C1 segment of cervical spinal cord (tissue), 14 donors: ENCODE measurements at places on chromosomes 1 and 21.

DNA sequence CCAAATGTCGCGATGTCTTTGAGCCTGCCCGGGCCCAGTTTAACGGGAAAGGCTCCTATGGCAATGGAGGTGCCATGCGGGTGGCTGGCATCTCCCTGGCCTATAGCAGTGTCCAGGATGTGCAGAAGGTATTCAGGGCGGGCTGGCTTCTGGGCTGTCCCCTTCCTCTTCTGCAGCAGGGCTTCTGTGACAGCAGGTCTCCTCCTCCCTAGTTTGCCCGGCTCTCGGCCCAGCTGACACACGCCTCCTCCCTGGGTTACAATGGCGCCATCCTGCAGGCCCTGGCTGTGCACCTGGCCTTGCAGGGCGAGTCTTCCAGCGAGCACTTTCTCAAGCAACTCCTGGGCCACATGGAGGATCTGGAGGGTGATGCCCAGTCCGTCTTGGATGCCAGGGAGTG lies 3.0 kb downstream of the ADPRS start:
- no peak for DNase-seq

DNA sequence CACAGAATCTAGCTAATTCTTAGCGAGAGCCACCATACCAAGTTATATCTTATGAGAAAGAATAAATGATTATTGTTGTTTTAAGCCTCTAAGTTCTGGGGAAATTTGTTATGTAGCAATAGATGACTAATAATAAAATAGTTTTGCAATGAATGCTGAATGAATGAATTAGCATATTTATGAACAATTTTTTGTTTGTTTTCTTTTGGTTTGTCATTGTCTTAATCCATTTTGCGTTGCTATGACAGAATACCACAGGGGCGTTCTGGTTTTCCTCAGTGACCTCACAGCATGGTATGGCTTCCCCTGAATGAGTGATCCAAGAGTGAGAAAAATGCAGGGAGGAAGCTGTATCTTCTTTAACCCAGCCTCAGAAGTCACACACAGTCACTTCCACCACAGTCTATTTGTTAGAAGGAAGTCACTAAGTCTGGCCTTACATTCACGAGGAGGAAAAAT lies 53.8 kb upstream of the HPDL start:
- no peak for DNase-seq

DNA sequence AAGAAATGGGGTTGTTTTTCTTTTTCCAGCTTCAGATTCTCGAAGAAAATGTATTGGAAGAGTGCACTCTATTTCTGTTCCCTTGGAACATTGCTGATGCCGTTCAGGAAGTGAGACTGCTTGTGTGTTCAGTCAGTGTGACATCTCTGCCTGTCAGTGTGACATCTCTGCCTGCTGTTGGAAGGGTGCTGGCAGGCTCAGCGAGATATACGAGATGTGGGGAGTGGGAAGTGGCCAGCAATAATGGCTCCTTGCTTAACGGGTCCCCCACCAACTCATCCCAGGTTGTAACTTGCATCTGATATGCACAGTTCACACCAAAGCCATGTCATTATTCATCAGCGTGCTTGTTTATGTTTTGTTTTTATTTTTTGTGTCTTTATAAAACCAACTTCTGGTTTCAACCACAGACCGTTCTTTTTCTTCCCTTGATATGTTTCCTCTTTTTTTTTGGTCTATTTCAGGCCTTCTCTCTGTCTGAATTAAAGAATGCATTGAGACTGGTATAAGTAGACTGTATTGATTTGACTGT lies 145.4 kb downstream of the GALNT2 start:
- no peak for DNase-seq

- no peak for DNase-seq
These were observed 120.9 kb downstream of the FMN2 start for GRCh38 chr1:240212556-240212955.

DNA sequence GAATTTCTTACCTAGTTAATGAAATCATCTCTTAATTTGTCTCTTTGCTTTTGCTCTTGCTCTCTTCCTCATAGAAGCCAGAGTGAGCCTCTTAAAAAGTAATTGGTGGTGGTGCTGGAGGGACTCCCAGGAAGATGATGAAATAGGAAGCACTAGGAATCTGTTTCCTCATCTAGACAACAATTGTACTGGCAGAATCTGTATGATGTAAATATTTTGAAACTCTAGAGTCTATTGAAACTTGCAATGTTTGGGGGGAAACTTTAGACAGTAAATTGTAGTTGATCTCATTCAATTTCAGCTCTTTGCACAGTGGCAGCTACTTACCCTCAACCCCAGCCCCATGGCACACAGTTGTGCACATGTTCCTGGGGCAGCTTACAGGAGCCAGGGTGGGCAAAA lies 10.6 kb downstream of the RGSL1 start:
- no peak for DNase-seq

- no peak for DNase-seq
These were observed 29.5 kb downstream of the TUT4 start for GRCh38 chr1:52523376-52523775.

DNA sequence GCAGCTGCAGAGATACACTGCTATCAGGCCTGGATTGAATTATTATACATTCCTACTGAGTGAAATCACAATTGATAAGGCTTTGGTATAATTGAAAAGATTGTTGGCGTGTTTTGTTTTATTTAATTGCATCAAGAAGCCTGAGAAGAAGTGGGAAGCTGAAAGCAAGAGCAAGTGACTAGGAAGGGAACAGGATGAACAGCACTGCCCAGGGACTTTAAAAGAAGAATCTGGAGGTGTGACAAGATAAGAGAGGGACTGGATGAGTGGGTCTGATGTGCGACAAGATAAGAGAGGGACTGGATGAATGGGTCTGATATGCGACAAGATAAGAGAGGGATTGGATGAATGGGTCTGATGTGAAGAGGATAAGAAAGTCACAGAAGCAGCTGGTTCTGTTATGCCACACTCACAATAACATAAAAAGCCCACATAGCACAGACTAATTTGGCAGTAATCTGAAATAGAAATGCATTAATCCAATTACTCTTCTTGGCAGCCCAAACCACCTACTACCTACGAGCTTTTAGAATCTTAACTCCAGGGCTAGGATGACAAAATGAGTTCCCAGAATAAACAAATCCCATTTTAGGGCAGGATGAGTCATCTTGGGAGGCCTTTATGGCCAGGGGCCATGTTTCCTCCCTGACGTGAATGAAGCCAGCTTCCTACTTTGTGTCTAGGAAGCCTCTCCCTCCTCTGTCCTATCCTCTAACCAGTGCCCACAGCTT lies 129.7 kb downstream of the DUSP10 start:
- DNase-seq = no peak

DNA sequence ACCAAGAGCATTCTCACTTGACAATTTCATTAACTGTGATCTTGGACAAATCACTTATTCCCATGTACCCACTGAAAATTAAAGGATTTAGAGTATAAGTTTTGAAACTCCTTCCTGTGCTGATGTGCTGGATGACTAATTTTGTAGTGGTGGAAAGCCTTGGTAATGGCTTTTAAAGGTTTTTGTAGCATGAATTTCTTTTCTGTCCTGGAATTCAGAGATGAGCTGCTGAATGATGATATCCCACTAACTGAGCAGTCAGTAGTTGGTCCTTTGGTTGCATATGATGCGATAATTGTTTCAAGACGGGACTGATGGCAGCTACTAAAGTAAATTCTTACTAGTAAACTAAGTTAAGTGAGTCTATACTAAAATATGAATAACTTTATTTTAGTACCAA lies 5.2 kb downstream of the RPL5 start:
- no peak for DNase-seq

DNA sequence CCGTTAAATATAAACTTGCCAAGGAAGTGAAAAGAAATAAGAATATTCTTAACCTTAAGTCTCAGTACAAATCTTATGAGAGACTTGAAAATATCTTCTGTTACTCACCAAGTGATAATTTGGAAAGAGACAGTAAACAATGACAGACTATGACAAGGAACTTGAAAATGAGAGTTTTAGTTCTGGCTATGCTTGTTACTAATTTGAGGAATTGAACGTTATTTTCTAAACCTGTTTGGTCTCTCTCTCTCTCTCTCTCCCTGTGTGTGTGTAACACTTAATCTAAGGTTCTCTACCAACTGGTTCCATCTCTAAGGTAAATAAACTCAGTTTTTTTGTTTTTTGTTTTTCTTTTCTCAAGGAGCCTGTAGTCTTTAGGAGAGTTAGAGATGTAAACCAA lies 161.8 kb downstream of the AMY1C start:
- DNase-seq = no peak

GRCh38 chr1:236702791-236703394 lies 16.6 kb downstream of the ACTN2 start:
- DNase-seq = no peak

DNA sequence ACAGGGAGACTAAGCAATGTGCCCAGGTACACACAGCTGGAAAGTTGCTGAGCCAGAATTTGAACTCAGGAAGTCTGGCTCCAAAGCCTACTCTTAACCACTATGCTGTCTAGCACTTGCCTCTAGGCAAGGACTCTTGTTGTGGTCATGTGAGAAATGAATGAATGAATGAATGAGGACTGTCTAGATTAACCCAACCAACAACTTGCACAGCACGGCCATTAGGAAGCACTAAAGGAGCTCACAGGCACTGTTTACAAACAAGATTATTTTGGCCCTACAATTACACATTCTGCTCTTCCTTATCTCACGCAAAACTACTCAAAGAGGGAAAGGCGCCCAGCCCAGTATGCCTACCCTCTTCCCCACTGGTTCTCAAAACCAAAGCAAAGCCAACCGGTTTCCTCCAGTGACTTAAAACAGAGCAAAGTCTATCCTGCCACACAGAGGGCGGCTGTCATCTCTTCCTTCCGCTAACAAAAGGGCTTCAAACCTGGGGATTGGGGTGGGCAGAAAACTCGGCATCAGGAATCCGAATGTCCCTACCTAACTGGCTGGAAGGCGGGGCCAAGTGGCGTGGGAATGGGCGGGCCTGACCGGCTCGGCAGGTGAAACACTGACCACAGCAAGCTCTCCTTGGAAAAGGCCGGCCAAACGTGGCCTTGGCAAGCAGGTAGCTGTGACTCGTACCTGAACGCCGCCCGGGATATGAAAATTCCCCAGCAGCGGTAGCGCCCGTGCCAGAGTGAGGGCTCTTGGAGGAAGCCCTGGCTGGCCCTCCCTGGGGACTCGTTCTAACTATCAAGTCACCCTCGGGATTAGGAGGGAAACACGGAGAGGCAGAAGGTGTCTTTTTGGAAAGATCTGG lies 948 bp downstream of the STK40 start:
- DNase-seq = no peak

GRCh38 chr1:179091691-179092165 lies 9.9 kb downstream of the TOR3A start:
- DNase-seq = no peak

DNA sequence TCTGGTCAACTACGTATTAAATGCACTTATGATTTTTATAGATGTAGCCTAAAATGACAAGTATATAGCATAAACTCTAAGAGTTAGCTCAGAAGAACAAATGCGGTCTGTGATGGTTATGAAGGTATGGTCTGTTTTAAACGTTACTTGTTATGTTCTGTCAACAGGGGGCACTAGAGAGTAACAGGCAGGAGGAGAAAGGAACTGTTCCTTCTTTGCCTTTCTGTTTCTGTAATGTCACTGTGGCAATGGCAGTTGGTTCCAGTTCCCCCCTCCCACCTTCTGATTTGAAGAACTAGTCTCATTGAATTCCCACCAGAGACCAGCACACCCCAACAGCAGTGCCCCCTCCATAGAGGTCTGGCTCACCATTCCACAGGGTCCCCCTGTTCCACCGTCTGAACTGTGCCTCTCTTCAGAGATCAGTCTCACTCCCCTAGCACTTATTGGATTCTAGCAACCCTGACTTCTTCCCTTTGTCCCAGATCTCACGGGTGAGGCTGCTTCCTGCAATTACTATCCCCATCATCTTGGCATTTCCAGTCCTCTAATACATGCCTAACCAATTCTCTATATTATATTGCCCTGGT lies 14.0 kb downstream of the KRTAP24-1 start:
- DNase-seq = no peak

- no peak for DNase-seq
These were observed 107.0 kb upstream of the TLR5 start for GRCh38 chr1:223249854-223250631.

- no peak for DNase-seq
These were observed 416.6 kb downstream of the RWDD3 start for GRCh38 chr1:95650631-95651030.

DNA sequence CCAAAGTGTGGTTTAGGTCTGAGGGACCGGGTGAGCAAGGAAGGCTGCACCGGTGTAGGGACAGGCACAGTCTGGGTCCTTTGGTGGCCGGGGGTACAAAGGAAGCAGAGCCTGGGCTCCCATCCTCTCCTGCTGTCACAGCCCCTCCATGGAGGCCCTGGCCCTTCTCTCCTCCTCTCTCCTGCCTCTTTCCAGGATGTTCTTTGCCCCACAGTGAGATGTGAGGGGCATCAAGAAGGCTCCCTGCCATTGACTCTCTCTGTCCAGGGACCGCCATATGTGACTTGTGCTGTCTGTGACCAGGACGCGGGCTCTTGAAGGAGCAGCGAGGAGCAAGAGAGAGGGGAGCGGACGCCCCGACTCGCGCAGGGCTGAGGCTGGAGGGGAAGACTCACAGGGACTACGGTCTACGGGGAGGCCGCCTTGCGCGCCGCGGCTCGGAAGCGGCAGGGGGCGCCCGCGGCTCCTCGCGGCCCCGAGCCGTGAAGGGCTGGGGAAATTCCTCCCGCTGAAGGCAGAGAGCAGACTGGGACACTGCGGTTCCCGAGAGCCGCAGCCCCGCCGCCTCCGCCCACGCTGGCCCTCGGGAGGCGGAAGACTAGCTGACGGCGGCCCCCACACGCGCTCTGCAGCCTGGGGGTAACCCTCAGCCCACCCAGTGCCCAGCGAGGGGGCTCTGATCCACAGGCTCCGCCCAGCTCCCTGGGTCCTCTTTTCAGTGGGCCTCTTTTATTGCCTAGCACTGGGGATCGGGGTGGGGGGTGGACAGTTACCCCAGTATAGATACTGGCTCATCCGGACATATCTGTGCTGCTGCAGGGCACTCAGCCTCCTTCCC lies 40.8 kb downstream of the MAB21L3 start:
- peak; percentile 72 for DNase-seq

- DNase-seq = peak; percentile 81
These were observed at the start of gene HENMT1 for GRCh38 chr1:108661030-108661609. Gene HENMT1 (minus strand): TSS chr1:108661093. CDS start chr1:108659884, 1,209 bp downstream.

GRCh38 chr1:76140227-76140626 lies 65.7 kb downstream of the ST6GALNAC3 start:
- DNase-seq = no peak

- no peak for DNase-seq
These were observed 115.8 kb downstream of the NR5A2 start for GRCh38 chr1:200143347-200143746.
